ENCODE measurements at places on chromosomes 16 and 17.
A peak's percentile ranks its signal among the peaks of the same experiment; 100 is the strongest.

DNA sequence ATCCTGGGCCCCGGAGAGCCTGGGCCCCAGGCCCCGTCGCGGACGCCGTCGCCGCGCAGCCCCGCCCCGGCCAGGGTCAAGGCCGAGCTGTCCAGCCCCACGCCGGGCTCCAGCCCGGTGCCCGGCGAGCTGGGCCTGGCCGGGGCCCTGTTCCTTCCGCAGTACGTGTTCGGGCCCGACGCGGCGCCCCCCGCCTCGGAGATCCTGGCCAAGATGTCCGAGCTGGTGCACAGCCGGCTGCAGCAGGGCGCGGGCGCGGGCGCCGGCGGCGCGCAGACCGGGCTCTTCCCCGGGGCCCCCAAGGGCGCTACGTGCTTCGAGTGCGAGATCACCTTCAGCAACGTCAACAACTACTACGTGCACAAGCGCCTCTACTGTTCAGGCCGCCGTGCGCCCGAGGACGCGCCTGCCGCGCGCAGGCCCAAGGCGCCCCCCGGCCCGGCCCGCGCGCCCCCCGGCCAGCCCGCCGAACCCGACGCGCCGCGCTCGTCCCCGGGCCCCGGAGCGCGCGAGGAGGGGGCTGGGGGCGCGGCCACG is 36.8 kb upstream of the ZC3H18 start:
- DNase-seq, result peak; percentile 28

DNA sequence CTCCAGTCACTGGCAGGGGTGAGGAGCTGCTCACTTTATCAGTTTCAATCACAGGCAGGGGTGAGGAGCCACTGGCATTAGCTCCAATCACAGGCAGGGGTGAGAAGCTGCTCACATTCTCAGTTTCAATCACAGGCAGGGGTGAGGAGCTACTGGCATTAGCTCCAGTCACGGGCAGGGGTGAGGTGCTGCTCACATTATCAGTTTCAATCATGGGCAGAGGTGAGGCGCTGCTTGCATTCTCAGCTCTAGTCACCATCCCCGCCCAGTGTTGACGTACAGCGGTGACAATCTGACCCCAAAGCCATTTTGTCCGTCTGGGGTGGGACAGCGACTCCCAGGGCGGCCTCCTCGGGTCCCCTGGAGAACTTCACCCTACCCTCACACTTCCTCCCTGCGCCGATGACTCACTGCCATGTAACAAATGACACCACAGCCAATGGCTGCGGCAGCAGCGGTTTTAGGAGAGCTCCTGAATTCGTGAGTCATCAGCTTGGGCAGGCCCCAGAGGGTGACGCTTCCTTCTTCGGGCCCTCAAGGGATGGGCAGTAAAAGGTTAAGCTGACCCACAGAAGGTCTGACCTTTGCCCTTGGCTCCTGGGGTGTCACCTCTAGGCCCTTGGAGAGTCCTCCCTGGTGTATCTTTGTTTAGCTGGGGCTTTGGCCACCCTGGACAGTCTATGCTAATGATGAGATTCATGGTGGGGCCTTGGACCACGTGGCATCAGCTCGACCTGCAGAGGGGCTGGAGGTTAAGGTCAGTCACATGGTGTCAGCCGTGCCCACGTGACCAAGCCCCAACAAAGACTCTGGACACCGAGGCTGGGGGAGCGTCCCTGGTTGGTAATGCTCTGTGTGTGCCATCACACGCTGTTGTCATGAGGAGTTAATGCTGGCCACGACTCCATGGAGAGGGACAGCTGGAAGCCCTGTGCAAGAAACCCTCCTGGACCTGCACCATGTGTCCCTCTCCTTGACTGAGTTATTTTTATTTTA is 171.7 kb downstream of the C16orf95 start:
- no peak for DNase-seq

DNA sequence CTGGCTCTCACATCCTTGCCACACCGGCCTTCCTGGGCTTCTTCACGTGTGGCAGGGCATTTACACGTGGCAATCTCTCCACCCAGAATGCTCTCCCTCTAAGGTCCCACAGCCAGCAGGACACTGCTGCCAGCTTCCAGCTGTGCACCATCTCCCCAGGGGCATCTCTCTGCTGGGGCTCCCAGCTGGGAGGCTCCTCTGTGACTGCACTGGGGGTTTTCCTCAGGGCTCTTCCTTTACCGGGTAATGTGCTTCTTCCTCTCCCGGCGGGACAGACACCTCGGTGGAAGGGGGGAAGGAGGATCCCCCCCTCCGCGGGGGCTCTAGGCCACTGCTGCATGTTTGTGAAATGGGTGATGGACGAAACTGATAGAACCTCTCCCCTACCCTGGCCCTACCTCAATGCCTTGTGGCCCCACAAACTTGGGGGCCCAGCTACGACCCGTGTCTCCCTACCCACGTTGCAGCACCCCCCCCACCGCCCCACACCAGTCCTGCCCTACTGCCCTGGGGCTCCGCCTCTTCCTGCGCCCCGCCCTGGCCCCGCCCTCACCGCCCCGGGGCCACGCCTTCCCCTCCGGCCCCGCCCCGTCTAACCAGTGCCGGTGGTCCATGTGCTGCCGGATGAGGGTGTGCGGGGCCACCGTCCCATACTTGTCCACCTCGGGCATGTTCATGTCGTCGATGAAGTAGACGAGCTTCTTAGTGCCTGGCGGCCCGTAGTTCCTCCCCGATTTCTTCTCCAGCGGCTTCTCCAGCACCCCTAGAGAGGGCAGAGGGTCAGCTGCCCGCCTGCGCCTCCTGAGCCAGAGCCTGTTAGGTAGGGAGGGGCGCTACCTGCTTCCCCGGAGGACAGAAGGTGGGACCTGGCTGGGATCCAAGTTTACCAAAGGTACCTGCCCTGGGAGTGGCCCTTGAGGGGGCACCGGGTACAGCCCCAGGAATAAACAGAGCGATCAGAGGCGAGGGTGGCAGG is 92.6 kb downstream of the DNAH17 start:
- DNase-seq, result peak; percentile 68

GRCh38 chr16:57667526-57668262 is 412 bp upstream of the ADGRG3 start:
- no peak for DNase-seq

DNA sequence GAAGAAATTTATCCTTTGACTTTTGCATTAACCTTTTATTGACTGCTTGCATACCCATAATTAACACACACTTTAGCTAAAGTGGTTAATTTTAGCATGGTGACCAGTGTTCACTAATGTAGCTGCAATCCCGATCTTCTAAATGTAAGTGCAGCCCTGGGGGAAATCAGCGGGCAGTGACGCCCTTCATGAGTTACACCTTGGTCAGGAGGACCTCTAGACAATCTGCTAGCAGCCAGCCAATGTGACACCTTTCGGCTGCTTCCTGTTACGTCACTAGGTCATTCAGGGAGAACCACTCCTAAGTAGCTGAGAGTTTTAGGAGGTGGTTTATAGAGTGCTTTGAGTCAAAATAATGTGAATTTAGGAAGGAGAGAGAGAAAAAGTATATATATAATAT is 180.5 kb downstream of the IRX3 start:
- no peak for DNase-seq

GRCh38 chr17:18039535-18040260 is 490 bp downstream of the GID4 start:
- DNase-seq, result peak; percentile 21

GRCh38 chr17:4313221-4314114 is 49.7 kb upstream of the ANKFY1 start:
- DNase-seq, result no peak

DNA sequence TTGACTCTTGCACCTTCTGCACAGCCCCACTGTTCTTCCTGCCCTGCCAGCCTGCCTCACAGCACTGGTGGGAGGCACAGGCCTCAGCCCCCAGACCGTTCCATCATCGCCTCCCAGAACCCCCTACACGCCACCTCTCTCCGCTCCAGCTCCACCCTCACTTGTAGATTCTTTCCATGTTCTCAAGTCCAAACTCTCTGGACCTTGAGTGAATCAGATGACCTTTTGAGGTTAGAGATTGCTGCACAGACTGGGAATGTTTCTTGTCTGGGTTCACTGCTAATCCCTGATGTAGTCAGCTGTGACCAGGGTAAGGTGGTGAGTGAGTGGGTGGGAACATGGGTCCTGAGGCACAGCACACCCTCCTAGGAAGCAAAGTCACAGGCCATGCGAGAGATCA is 272.4 kb downstream of the IRF8 start:
- no peak for DNase-seq

DNA sequence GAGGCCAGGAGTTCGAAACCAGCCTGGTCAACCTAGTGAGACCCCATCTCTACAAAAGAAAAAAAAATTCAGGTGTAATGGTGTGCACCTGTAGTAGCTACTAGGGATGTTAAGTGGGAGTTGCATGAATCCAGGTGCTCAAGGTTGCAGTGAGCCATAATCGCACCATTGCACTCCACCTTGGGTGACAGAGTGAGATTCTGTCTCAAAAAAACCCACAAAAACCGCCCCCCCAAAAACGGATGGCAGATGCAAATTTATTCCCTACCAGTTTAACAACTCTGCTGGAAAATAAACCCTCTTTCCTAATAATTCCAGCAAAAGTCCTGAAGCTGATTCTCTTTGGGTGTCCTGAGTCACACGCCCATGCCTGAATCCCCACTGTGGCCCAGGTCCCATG is 140.3 kb downstream of the PRKCB start:
- no peak for DNase-seq

GRCh38 chr17:31390748-31391495 is 553 bp upstream of the RAB11FIP4 start:
- no peak for DNase-seq

DNA sequence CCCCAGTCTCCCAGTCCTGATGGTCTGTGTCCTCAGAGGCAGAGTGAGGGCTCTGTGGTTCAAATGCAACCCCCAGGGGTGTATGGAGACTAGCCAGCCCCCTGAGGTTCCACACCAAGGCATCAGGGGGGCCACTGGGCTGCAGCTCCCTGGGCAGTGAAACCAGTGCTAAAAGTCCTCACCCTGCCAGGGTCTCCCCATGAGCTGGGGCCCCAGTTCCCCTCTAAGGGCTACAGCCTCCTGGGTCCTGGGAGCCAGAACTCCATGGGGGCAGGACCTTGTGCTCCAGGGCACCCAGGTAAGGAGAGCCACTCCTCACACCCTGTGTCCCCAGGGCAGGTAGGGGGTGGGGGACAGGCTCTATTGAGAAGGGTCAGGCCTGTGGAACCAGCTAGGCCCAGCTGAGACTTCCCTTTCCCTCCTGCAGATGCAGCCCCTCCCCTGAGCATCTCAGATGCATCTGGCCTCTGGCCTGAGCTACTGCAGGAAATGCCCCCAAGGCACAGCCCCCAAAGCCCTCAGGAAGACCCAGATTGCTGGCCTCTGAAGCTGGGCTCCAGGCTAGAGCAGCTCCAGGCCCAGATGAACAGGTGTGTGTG is 6.4 kb upstream of the DCAF7 start:
- DNase-seq, result no peak

DNA sequence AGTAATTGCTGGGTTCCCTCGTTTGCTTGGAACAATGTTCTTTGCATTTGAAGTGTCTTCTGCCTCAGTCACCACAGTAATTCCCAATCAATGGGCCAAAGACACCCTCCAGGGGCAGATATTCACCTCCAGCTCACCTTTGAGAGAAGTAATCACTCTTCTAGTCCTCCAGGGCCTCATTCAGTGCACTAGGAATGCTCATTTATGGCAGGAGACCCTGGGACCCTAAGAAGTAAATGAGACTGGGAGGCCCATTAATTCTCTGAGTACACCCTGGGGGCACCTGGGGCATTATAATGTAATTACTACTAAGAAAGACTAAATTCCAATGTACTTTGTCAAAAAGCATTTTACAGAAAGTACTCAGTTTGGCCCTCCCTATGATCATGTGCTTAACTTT is 158.2 kb upstream of the XYLT1 start:
- DNase-seq, result no peak

GRCh38 chr16:9706217-9706836 is 475.9 kb downstream of the GRIN2A start:
- DNase-seq, result no peak

- no peak for DNase-seq
Measured at GRCh38 chr16:2739625-2740430, 12.6 kb upstream of the SRRM2 start.

DNA sequence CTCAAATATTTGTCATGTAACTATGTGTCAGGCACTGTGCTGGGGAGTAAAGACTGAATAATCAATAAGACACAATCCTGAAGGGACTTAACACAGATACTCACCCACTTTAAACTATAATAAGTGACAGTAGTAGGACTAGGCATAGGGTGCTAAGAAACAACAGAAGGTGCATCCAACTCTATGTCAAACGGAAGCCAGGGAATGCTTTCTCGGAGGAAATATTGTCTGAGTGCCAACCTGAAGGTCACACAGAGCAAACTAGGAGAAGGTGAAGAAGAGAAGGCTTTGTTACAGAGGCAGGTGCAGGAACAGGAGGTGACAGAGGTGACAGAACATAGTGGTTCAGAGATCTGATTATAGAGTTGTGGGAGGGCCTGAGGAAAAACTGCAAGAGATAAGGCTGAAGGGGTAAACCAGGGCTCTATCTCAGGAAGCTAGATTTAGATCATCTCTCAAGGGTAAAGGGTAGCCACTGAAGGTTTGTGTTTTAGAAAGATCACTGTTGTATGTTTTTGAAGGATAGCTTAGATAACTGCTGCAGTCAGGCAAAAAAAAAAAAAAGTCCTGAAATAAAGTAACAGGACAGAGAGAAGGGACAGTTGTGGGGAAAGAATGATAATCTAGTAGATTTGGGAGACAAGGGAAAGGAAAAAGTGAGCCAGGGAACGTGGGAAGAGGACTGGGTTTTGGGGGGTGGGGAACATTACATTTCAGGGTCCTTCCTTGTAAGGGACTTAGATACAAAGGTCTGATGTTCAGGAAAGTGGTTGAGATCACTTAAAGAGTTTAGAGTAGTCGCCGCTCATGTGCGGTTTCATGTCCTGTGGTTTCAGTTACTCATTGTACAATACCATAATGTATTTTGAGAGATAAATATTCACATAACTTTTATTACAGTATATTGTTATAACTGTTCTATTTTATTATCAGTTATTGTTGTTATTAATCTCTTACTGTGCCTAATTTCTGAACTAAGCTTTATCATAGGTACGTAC is 85.6 kb upstream of the NETO2 start:
- DNase-seq, result no peak

DNA sequence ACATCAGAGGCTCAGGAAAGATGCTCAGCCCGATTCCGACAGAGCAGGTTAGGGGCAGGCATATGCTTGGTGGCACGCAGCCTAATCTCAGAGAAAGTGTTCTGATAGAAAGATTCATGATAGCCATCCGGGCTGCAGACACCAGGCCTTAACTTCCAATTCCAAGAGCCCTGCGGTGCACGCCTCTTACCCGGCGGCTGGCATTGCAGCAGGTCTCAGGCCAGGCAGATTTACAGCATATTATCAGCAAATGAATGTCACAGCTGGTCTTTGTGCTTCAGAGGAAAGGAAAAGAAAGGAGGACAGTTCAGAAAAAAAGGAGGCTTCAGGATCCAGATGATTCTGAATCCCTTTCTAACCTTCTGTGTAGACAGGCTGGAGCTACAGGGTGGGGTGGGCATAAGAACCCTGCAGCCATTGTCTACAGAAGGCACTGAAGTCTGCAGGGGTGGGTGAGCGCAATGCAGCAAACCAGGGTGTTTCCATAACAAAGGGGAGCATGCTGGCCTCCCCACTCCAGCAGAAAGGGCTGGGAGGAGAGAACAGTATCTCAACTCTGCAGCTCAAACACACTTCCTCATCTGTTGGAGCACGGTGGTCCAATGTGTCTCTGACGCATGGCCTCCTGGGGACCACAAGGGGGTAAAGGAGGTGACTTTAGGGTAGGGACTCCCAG is 277.4 kb upstream of the XYLT1 start:
- no peak for DNase-seq

All from AG08395 (cell line).